ENCODE measurements at places on chromosomes 6 and 20.

DNA sequence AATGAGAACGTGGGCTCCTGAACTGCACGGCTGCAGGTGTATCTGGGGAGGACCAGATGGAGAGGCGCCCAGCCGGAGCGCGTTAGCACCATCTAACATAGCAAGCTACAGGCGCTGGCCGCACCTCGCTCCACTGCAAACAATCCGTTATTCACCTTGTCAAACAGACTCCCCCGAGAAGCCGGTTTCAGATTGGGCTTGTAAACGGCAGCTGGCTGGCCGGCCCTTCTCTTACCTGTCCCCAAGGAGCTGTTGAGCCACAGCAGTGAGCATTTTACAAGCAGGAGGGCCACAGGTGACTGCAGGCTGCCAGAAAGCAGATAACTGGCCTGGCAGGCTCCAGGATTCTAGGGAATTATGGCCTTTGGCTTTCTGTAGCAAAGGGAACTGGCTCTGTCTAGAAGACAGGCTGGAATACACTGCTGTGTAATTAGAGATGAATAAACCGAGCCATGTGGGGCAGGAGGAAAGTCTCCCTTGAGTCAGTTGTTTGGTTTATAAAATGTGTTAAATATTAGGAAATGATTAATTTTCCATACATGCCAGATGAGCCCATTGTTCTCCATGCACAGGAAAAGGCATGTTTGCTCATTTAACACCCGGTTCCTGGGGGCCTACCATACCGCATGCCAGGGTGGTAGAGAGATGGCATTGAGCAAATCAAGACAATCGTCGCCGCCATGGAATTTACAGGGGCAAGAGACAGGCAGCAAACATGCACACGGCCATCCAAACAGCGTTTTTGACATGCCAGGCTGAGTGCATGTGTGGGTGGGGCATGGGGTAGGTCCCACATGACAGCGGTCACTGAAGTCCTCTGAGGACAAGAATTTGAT lies 159.3 kb downstream of the NFATC2 start:
- no peak for DNase-seq

DNA sequence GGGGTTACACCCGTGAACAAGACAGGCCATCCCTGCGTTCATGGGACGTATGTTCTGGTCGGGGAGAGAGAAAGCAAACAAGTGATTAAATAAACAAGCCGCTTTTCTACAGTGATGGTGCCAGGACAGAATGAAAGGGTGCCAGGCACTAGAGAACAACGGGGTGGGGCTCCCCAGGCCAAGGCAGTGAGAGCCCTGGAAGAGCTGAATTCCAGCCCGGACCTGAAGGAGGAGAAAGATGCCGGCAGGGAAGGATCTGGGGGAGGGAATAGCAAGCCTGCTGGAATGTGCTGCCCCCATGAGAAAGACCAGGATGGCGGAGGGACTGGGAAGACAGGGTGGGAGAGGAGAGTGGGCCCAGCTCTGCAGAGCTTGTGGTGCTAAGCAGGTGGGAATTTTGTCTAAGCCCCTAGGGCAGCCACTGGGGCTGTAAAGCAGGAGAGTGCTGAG lies 7.5 kb downstream of the SNAI1 start:
- DNase-seq = no peak

DNA sequence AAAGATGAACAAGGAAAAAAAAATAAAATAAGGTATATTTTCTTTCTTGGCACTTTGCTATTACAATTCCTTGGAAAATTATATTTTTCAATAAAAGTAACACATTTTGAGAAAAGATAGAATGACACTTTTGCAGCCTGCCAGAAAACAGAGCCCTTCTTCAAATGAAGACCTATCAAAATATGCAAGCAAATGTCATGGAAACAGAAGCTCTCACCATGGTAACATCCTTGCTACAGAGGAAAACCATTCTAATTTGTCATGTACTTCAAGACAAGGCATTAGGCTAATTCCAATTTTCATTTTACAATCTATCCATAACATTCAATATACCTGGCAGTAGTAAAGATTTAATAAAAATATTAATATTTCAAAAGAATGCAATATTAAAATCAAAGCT lies 177.9 kb downstream of the RNGTT start:
- DNase-seq = peak; percentile 8

DNA sequence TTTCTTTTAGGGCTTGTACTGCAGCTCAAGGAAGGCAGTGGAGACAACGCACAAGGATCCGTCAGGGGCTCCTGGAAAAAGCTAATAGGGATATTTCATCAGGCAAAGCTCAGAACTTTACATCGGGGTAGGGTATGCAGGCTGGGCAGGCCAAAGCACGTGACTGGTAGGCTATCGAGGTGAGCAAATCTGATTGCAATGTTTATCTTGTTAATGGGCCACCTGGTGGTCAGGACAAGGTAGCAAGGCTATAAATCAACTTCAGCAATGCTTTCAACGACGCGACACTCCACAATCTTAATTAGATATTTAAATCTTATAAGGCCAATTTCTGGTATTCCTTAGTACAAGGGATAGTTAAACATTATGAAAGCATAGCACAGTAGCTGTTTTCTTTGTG lies 1302.8 kb upstream of the EYS start:
- no peak for DNase-seq

Measured in NCI-H446 (cell line).